CD4-positive, alpha-beta T cell treated with Interleukin-15 for 4 hours (primary cell): ENCODE measurements at places on chromosomes 7 and 10.

DNA sequence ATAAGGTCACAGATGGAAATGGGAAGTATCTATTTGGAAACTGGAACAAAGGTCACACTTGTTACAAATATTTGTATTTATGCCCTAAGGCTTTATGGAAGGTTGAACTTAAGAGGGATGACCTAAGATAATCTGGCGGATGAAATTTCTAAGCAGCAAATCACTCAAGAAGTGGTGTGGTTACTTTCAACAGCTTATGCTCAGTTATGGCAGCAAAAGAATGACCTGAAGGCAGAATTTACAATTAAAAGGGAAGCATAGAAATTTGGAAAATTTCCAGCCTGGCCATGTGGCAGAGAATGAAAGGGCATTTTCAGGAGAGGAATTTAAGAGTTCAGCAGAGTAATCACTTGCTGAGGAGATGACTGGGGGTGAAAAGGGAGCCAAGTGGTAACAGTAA lies 95.8 kb upstream of the TNS3 start:
- no peak for DNase-seq

DNA sequence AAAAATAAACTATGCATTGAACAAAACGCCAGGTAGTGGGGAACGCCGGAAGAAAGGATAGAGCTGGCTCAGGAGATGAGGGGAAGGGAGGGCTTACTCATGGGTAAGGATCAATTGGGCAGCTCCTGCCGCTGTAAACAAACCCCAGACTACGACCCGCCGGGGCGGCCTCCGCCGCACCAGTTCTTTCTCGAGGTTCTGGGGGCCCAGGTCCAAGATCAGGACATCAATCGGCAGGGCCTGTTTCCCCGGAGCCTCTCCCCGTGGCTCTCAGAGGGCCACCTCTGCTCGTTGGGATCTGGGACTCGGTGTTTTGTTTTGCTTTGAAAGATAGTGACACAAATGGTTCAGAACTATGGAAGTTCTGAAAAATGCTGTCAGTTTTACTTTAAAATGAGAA lies 140.4 kb downstream of the ELFN1 start:
- DNase-seq = no peak

DNA sequence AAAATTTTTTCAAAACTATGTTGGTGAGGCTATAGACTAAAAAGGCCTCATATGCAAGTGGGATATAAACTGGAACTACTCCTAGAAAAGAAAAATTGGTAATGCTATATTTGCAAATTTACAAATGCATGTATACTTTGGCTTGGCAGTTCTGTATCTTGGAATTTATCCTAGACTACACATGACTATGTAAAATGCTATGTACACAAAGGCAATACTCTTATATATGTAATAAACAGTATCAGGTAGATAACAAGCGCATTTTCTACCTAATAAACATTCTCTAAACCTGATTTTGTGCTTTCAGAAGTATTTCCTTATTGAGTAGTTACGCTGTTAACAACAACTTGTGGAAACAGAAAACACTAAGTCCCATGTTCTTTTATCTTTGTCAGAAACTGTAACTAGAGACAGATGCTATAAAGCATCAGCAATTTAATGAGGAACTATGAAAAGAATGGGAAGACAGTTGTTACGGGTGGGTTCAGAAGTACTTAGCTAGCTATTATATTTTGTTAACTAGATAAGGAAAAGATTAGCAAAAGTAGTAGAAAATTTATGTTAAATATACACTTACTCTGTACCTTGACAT lies 107.8 kb downstream of the ARHGAP12 start:
- DNase-seq = no peak

GRCh38 chr10:114894911-114895310 lies 43.1 kb upstream of the TRUB1 start:
- DNase-seq = no peak

- no peak for DNase-seq
These were observed 457.3 kb upstream of the NFE2L3 start for GRCh38 chr7:25694699-25695098.

DNA sequence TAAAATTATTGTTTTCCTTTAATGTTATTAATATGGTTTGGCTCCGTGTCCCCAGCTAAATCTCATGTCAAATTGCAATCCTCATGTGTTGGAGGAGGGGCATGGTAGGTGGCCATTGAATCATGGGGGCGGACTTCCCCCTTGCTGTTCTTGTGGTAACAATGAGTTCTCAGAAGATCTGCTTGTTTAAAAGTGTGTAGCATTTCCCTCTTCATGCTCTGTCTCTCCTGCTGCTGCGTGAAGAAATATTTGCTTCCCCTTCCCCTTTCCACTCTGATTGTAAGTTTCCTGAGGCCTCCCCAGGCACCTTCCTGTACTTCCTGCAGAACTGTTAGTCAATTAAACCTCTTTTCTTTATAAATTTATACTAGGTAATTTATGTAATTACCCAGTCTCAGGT lies 27.5 kb downstream of the VIM start:
- DNase-seq = no peak

- DNase-seq = no peak
These were observed 26.0 kb upstream of the GPR146 start for GRCh38 chr7:1018334-1018695.

DNA sequence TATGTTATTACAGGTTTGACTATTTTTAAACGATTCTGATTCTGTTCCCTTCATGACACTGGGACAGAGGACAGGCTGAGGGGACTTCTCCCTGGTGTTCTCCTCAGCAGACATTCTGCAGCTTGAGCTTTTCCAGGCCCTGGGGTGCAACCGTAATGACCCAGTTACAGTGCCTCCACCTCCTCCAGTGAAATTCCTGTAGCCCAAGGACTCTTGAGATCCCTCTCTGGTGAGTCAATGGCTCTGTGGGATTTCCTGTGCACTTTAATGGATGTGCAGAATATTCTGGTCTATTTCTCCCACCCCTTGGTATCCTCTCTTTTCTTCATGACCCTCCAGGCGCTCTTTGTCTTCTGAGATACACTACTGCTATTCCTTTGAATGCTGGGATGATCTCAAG lies 319.3 kb downstream of the INHBA start:
- DNase-seq = no peak

DNA sequence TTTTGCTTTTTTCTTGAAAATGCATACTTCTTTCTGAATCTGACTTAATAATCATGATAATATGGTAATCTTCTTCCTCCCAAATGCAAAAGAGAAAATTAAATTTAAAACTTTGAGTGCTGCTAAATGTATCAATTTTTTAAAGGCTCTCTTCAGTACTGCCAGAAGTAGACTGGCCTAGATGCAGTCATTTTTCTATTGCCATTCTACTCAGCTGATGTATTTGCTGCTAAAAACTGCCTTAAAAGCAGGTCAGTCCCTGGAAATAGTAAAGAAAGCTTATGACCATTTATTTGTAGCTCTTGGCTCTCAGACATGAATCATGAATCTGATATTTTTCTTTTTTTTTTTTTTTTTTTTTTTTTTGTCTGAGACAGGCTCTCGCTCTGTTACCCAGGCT lies 28.5 kb downstream of the NAPEPLD start:
- no peak for DNase-seq

DNA sequence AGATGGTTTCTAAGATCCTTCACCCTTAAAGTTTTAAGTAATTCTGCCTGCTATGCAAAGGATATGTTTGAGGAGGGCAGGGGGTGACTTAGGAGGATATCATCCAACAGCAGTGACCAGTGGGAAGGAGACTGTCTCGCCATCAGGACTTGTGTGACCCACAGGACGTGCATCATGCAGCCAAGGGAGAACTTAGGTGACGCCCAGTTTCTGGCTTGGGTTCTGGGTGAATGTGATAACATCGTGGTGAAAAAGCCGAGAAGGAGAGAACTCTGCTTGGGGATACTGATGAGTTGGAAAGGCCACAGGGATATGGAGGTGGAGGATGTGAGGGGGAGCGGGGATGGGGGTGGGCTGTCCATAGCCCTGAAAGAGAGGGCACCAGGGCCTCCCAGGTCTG lies 3.8 kb downstream of the WIPI2 start:
- no peak for DNase-seq

DNA sequence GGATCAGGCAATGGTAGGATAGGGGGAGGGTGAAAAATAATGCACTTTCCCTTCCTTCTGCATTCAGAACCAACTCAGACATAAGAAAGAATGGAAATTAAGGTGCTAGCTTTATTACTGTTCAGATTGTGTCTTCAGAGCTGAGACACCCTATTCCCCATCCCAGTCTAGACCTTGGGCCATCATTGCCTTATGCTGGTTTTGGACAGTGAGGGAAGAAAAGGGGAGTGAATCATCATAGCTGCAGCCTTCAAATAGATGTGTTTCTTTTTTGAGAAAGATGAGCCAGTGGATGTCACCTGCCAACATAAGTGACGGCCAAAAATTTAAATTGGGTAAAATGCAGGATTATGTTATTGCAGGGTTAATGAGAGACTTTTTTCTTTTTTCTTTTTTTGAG lies 27.0 kb upstream of the TOMM7 start:
- no peak for DNase-seq
